ENCODE measurements at places on chromosomes 6 and 20. TPM values are rescaled to one million over a fixed set of nuclear protein-coding genes. Genes with fewer than 3 reads are reported as not detected.

GRCh38 chr6:111549746-111550145, 55.9 kb downstream of the TRAF3IP2 start:
- DNase-seq: no peak

DNA sequence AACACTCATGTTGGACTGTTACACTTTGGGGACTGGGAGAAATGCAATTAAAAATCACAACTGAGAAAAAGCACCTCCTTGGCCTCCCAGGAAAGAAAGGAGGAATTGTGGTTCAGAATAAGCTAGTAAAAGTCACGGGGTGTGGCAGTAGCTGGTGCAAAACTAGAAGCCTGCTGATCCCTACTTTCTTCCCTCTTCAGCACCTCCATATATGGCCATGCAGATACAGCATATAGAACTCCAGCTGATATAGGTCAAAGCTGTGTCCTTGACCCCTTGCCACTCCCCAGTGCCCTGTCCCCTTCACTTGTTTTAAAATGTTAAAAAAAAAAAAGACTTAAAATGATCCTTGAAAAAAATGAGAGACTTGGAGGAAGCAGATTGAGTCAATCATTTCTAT, 5.5 kb upstream of the FLRT3 start:
- DNase-seq: no peak

GRCh38 chr20:60113024-60113724, 155.0 kb downstream of the CDH26 start:
- no peak for DNase-seq

GRCh38 chr6:122869437-122870024, 80.5 kb downstream of the SMPDL3A start:
- no peak for DNase-seq

GRCh38 chr6:130752267-130752666, 74.9 kb upstream of the SMLR1 start:
- DNase-seq: no peak

DNA sequence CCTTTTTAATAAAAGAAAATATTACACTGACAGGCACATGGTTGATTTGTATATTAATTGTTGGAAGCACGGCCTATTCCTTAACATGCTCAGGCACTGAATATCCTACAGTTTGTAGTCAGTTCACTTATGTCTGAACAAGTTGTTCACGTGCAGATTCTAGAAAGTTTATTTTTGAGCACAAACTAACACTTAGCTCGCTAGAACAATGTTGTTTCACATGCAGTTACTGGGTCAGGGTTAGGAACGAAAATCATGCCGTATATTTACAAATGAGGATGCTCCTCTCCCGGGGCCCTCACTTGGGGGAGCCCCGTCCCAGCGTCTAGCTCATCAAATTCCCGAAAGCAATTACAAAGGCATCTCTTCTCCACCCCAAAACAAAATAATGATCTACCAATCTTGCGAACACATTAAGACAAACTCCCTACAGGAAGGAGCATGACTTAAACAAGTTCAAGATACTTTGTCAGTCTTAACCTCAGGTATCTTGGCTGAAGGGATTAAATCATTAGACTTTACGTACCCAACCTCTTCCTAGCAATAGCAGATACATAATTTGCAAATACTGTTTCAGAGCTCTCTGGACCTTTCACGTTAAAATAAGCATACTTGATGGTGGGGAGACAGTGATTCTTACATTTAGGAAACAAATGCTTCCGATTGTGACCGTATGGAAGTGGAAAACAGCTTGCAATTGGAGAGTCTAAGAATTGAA, 1.5 kb downstream of the MAP7 start:
- peak; percentile 17 for DNase-seq

Gene TMC2
- total RNA-seq: not detected

DNA sequence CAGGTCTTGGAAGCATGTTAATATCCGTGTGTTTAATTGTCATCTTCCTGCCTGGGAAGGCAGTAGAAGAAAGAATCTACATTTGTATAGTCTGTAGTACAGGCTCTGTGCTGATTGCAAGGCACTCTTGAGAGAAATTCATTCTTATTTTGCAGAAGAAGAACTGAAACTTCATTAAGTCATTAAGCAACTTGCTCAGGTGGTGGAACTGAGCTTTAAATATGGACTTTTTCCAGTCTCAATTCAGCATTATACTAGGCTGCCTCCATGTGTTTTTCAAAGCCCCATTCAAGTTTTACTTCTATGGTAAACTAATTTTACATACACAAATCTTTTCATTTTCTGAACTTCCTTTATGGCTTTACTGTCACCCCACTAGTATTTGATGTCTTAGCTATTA, 18.7 kb downstream of the ZNF451 start:
- peak; percentile 47 for DNase-seq

DNA sequence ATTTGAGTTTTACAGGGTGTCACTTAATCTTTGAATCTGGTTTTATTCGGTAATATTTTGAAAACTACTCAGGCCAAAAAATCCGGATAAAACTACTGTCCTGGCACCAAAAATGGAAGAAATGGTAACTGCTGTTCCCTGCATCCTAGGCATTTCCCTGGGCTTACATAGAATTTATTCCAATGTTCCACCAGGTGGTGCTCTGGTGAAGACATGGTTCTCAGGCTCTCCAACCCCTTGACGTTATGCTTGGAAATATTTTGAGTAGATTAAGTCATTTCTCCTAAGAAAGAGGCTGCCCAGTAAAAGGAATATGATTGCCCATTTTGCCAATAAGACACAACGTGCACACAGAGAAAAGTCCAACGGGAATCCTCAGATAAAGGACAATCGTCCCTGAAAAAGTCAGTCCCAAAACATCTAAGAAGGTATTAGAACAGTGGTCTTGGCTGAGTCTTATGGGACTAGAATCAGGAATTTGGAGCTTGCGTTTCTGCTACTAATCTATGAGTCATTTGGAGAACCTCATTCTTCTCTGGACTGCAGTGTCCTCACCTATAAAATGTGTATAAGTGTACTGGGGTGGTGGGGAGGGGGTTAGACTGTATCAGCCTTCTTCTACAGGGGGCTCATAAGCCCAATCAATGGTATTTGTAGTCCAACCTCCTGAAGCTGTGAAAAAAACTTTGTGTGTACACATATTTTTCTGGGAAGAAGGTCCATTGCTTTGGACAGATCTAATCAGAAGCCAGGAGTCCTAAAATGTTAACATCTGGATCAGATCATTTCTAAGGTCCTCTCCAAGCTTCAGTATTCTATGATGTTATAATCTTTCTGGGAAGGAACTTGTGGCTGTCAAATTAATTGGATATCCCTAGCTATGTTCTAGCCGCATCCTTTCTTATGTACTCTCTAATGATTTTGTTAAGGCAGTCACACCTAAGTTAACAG, 131.0 kb upstream of the BMP2 start:
- DNase-seq: no peak

GRCh38 chr6:99185525-99185924, 163.9 kb downstream of the FAXC start:
- no peak for DNase-seq

Measured in B cell (primary cell).